Hematopoietic multipotent progenitor cell treated with erythropoietin and hydrocortisone succinate and interleukin-3 and kit ligand, for 4 days (in vitro differentiated cells): ENCODE measurements at places on chromosomes 5 and 9.

GRCh38 chr9:11992866-11993265 lies 700.3 kb upstream of the TYRP1 start:
- no peak for DNase-seq

GRCh38 chr5:71782771-71783770 lies 64.0 kb downstream of the CARTPT start:
- DNase-seq, result peak; percentile 82

GRCh38 chr9:108671176-108671575 lies 184.6 kb downstream of the ACTL7B start:
- DNase-seq, result peak; percentile 54

DNA sequence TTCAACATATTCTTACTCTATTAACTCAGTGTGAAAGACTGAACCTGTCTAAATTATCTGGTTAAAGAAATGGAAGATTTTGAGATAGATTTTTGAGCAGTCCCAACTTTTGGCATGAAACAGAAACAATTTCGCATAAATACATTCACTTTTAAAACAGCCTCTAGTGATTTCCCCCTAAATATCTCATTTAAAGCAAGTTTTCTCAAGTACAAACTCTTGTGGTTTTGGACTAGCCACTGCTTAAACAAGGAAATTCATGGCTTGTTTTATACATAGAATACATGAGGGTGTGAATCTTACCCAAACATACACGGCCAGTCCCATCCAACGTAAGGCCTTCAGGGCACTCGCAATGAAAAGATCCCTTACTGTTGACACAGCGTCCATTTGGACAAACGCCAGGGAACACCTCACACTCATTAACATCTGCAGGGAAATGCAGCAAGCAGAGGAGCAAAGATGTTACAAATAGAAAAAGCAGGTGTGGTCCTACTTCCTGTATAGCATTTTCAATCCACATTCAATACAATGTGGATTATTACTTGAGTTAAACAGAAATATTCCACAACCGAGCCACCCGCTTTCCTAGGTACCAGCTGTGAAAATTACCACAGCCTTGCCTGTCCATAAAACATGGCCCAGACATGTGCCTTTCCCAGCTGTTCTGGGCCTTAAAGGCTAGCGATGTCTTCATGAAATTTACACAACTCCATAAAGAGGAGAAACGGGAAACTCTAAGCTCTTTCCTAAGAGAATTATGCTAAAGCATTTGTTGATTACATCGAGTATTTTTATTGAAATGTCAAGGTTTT lies 188.8 kb downstream of the FBN2 start:
- DNase-seq, result no peak

- peak; percentile 20 for DNase-seq
These were observed 40.6 kb downstream of the IRX2 start for GRCh38 chr5:2710910-2711309.

- DNase-seq, result no peak
These were observed 402.9 kb downstream of the RAB3C start for GRCh38 chr5:58985759-58986158.

GRCh38 chr5:41925555-41925951 lies 472 bp downstream of the FBXO4 start:
- peak; percentile 62 for DNase-seq

GRCh38 chr9:130932255-130933079 lies 6.6 kb downstream of the FIBCD1 start:
- DNase-seq, result peak; percentile 35

- no peak for DNase-seq
These were observed 57.2 kb downstream of the RANBP6 start for GRCh38 chr9:5958273-5958672.

DNA sequence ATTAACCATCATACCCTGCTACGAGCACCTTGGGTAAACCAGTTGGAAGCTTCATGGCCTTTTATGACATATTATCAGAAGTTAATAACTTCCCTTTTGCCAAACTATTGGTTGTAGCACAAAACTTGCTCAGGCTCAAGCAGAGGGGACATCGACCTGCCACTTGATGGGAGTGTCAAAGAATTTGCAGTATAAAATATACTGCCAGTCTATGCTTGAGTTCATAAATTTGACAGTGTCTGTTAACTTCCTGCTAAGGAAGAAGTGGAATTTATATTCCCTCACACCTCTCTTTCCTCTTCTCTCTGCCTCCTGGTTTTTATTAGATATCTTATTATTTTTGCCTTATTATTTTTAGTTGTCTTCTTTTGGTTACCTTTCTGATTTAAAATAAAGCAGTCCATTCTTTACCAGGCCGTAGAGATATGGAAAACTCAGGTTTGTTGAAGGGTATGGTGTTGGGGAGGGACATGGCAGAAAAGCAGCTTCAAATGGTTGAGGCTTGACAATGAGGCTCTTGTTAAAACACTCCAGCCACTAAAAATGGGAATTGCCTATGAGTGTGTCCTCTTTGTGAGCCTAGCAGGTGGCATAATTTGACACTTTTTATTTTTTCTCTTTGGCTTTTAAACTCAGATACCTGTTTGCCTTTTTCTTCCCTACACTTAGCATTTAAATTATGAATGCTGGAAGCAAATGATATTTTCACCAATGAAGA lies 298.0 kb downstream of the DOCK8 start:
- DNase-seq, result no peak

DNA sequence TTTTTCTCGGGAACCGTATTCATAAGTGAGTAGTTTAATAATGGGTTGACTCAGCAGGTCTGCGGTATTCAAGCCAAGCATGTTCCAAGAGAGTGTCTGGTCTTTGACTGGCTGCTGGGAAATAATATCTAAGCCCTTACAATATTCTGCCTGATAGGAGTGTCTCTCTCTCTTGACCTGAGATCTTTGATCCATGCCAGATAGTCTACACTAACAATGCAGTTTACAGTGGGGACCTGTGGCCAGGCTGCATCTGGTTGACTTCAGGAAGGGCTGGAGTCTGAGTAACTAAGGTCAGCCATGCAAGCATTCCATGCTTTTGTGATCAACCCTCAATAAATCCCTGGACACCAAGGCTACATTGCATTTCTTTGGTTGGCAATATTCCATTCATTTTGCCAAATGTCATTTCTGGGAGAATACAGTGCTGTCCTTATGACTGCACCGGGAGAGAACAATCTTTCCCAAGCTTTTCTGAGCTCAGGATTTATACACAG lies 195.5 kb downstream of the SEMA5A start:
- DNase-seq, result no peak

DNA sequence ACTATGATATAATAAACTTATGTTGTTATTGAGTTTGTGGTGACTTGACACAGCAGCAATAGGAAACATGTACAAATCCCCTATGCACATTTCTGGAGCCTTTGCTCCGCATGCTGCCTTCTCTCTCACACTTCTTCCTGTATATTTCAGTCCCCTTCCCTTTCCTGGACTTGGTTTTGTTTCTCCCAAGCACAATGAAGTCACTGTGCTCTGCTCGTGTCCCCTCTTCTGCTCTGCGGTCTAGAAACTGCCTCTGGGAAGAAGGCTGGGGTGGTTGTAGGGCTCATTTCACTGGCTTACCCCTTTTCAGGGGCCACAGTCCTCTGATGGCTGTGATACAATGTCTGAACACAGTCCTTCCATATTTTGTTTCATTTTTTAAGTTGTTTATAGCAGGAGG lies 15.7 kb upstream of the FGD3 start:
- no peak for DNase-seq

DNA sequence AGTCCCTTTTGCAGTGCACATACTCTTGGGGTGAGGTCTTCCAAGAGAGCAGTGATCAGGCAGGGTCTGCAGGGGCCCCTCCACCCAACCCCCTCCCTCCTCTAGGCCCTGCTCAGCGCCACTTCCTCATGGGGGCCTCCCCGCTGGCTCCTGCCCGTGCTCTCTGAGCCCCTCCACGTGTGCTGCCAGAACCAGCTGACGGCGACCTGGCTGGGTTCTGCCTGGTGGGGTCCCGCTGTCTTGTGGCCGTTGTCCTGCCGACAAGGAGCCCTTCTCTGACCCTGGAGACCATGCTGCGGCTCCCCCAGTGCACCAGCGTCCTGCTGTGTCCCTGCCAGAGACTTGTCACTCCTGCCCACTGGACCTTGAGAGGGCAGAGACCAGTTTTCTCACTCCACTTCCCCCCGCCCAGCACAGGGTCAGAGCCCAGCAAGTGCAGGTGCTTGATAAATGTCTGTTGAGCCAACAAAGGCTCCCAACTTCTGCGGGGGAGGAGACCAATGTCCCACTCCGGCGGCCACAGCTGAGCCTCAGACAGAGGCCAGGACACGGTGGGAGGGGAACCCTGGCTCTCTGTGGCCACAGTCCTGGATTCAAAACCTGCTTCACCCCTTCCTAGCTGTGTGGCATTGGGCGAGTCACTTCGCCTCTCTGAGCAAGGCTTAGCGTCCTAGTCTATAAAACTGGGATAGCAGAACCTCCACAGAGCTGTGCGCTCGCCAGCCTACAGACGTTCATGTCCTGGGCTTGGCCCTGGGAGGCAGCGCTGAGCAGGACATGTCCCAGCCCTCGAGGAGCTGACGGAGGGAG lies 24.8 kb downstream of the SARDH start:
- DNase-seq, result no peak

DNA sequence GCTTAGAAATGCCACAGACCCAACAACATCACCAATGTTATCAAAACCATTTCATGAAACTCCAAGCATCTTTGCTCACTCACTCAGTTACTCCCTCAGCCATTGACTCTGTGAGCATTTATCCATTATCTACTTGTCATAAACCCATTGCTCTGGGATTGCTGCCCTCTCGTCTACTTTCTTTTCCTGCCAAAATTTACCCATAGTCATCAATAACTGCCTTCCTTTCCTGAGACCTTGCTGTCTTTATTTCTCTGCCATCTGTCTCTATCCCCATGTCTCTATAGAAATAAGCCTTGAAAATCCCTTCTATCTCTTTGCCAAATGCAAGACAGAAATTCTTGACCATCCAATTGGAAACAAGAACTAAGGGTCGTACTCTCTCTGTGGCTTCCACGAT lies 26.4 kb upstream of the PUM3 start:
- DNase-seq, result no peak

- DNase-seq, result no peak
These were observed 27.7 kb downstream of the LHX6 start for GRCh38 chr9:122200960-122201595.

DNA sequence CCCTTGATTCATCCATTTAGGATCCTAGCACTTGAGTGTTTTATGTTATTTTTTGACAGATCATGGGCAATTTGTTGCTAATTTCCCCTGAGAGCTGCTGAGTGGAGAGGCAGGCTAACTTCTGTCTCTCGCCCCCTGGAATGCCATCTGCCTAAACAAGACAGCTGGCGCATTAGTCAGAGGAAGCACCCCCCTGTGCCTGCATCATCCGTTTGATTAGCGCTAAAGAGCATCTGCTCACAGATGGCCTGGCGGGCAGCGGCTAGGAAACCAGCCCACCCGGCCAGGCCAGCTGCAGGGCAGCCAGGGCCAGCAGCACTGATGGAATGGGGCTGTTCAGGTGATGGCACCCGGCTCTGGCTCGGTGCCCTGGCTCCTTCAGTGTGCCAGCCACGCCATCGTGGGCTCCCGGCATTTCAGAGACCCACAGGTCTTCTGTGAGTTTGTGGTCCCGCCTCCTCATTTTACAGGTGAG lies 22.9 kb upstream of the ASS1 start:
- no peak for DNase-seq

- no peak for DNase-seq
These were observed 53.9 kb downstream of the TRIO start for GRCh38 chr5:14197056-14197455.
